ENCODE measurements at places on chromosomes 13 and 19.

DNA sequence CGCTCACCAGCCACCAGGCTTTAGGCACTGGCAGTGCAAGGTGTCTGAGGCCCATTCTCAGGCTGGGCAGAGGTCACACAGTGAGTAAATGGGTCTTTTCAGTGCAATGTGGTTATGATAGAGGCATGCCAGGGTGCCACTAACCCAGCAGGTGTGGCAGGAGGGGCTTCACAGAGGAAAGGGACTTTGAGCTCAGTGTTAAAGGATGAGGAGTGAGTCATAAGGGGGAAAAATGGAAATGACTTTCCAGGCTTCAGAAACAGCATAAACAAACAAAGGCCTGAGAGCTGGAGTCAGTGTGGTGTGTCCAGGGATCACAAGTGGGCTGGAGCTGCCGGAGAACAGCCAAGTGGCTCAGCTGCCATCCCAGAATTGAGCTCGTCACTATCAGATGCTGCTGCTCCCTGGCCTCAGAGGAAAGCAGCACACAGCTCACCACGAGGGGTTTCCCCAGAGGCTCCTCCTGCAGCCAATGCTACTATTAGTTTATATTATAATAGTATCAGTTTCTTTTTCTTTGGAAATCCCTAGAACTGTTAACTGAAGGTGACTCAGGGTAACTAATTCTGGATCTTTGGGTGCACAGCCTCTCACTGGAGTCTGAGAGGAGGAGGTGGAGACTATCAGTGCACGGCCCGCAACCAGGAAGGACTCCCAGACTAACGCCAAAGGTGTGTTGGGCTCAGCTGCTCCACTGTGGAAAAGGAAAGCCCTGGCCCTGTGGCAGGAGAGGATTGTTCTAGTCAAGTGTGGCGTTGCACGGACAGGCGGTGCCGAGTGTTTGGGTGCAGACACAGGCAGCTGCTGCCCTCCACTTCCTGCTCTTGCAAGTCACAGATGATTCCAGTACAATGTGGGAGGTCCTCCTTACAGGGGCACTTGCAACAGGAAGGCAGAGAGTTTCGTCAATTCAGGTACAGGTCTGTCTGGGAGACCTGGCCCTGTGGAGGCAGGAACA is 39.5 kb downstream of the DHRS12 start:
- DNase-seq = peak; percentile 39

DNA sequence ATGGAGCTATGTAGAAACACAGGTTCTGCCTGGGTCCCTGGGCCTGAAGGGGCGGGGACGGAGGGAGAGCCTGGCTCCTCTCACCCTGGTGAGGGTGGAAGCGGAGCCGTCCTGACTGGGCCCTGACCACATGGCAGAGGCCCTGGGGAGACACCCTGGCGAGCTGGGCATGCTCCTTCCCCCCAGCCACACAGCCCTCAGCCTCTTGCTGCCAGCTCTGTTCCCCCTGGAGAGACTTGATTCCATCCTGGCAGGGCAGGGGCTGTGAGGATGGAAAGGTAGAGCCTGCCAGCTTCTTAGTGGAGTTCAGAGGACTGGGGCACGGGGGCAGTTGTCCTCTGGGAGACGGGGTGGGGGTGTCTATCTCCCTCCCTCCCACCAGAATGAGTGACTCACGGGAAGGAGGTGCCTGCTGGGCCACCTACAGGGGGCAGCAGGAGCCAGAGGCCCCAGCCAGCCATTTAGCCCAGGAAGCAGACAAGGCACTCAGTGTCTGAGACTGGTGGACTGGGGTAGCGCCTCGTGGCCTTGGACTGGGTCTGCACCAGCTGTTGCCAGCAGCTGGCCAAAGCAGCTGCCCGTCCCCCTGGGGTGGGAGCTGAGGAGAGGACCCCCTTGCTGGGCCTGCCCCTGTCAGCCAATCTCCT is 22.8 kb upstream of the RNF17 start:
- DNase-seq = no peak

GRCh38 chr19:16022681-16023080 is 53.6 kb upstream of the TPM4 start:
- no peak for DNase-seq

GRCh38 chr13:29572575-29572974 is 22.9 kb downstream of the SLC7A1 start:
- no peak for DNase-seq

GRCh38 chr19:37778613-37779126 is 716 bp downstream of the ZNF573 start:
- DNase-seq = peak; percentile 6

GRCh38 chr13:98285852-98286594 is 109.0 kb upstream of the RNF113B start:
- no peak for DNase-seq

DNA sequence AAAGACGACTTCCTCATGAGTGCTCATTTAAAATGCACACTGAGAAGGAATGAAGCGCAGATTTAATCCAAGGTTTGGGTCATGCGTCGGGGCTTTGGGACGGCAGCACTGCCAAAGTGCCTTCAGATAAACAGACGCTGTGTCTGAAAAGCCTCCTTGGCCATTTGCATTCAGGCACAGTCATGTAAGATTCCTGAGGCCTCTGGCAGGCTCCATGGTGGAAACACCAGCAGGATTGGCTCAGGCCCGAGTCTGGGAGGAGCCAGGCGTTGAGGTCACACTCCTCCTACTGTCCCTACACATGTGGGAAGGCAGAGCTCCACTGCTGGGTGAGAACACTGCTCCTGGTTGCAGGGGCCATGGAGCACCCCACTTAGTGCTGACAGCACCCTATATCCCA is 113.3 kb upstream of the KL start:
- DNase-seq = peak; percentile 30

DNA sequence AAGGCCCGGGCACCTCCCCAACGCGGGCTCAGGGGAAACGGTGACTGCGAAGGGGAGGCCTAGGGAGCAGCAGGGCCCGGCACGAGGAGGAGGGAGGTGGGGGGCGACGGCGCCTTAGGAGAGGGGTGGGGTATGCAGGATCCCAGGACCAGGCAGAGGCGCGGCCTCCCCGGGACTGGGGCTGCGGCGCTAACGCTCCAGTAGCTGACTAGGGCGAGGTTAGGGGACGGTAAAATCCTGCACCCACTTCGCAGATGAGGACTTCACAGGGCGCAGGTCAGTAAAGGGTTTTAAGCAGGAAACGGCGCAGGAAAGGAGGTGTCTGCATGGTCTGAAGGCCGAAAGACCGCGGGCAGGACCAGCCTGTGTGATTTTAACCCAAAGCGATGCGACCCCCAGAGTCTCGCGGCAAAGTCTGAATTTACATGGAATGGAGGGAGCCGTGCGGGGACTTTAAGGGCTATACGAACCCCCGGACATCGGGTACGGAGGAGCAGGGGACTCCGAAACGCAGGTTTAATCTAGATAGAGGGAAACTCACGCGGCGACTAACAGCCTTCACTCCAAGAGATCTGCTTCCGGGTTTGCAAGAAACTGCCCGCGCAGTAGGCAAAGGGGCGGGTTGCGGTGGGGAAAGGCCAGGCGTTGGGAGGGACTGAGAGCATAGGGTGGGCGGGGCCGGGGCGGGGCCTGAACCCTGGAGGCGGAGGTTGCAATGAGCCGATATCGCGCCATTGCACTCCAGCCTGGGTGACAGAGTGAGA is at the start of gene ZNF665:
ZNF665 (minus strand) TSS at position 588 of the 764 bp plus-strand sequence. CDS start 10,460 bp downstream, outside the sequence.
- DNase-seq = peak; percentile 87

DNA sequence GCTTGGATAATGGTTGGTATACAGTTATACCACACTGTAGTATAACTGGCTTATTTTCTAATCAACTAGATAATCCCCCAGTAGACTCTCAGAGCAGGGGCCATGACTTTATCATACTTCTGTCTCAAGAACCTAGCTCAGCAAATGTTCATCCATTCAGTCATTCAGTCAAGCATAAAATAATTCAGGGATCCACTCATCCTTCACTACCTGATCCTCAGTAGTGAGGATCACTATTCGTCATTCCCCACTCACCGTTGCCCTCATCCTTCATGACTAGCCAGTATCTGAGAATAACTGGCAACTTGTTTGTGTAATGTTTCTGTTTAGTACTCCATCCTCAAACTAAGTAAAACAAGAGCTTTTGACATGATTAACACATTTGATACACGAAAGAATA is 77.6 kb downstream of the TSC22D1 start:
- no peak for DNase-seq

DNA sequence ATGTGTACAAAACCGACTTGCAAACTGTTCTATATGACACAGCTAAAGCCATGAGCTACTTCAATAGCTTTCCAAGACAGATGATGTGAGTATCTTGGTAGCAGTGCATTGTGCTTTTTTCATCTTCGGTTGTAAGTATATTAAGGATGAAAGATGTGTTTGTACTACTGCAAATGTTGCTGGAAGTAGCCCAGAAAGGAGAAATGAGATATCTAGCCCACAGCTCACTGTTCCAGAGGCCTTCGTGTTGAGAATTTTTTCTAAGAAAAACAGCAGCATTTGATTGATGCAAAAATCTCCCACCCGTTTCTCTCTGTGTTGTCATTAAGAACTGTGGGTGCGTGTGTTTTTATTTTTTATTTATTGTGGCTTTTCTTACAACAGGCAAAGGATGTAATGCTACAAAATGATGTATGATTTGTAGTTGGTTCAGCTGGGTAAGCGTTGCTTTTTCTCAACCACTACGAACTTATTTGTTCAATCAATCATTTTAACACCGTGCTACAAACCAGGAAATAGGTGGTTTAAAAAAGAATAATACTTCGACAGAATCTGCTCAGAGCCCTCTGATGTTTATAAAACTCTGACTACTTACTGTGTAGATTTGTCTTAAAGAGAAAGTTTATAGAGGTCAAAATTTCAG is 41.6 kb upstream of the RFC3 start:
- no peak for DNase-seq

- DNase-seq = no peak
Measured at GRCh38 chr13:61406275-61406674, 9.4 kb downstream of the PCDH20 start.

GRCh38 chr19:44702551-44703176 is 3.7 kb downstream of the CEACAM16 start:
- DNase-seq = no peak

DNA sequence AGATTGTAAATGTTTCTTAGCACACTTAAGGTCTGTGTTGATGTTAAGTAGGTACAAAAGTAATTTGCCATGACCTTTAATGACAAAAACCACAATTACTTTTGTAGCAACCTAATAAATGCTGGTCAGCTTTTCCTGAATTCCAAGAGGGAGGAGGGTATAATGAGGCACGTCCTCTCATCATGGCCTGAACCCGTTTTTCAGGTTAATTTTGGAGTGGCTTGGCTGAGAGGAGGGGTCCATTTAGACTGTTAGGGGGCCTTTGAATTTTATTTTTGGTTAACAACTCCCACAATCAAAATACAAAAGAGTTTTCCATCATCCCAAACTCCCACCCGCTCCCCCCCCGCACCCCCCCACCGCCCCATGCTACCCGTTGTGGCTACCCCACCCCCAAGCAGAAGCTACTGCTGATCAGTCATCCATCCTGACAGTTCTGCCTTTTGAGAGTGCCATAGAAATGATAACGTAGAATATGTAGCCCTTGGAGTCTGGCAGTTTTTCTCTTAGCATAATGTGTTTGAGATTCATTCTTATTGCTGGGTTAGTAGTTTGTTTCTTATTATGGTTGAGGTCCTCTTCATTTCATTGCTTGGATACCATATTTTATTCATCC is 14.4 kb upstream of the PLEKHF1 start:
- no peak for DNase-seq
